ENCODE measurements at places on chromosomes 1 and 21.

DNA sequence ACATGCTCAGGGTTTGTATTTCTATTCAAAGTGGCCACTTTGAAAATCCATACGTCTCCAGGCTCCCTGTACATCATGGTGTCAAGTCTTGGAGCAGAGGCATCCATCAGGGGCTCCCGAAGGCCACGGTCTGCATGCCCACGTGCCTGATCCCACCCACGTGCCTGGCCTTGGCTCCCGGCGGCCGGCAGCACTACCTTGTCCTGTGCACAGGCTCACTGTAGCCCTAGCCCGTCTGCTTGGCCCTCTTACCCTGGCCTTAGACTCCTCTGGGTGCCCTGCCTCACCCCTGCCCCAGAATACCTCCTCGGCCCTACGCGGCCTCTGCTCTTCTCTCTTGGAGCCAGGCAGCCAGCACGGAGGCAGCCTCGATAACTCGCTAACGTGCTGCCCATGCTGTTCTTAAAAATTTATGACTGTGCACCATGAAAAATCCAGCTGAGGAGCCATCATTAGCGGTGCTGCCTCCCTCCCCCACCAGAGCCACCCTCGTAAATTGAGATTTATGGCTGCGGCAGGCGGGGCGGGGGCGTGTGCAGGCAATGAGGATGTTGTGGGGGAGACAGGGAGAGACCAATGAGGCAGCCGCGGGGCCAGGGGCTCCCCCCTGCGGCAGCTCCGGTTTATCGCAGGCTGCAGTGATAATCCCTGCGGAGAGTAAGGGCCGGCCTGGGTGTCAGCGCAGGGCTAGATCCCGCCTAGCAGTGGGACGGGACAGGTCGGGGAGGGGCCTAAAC lies 24.6 kb downstream of the DMAP1 start:
- peak; percentile 66 for DNase-seq

DNA sequence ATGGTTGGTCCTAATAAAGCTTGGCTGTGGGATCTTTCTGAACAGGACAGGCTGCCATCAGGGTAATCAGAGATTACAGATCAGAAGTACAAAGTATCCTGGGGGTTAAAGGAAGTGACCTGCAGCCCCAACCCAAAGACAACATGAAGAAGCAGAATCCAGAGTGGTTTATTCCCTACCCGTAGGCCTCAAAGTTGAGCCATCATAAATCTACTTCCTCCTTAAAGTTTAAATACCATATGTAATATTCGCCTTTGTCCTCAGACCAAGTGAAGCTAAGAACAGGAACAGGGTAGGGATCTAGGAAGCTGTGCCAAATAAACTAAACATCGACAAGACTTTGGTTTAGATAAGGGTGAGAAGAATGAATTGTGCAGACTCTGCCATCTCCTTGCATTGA lies 15.9 kb upstream of the DHX9 start:
- no peak for DNase-seq

DNA sequence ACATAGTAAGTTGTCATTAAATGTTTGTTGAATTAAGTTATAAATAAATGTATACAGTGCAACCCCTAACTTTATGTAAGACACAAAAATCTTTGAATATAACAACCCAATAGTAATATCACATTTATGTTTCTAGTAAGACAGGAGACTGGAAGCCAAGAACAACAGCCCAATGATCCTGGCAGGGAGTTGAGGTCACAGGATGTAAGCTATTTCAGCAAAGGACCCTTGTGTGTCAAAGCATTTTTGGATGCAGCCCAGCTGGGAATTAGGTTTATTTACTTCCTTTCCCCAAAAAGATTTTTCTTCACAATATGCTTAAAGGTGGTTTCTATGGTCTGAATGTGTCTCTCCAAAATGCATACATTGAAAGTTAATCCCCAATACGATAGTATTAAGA lies 34.0 kb upstream of the ABCA4 start:
- DNase-seq: no peak

DNA sequence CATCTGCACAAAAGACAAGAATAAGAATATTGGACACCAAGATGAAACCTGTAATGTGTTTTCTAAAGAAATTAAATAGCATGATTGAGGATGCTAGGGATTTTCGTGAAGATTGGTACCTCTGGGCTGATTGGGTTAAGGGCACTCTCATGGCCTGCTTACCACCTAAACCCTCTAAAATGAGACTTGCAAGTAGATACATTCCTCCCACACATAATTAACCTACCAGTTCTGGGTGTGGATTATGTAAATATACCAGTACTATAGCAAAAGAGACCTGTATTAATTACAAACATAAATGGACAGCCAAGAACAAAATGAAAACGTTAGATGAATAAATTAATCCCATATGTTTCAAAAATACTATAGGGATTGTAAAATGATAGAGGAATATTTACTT lies 1069.6 kb upstream of the B3GALT2 start:
- DNase-seq: no peak

GRCh38 chr1:247332215-247332622 lies 552 bp upstream of the ZNF496 start:
- DNase-seq: peak; percentile 47

DNA sequence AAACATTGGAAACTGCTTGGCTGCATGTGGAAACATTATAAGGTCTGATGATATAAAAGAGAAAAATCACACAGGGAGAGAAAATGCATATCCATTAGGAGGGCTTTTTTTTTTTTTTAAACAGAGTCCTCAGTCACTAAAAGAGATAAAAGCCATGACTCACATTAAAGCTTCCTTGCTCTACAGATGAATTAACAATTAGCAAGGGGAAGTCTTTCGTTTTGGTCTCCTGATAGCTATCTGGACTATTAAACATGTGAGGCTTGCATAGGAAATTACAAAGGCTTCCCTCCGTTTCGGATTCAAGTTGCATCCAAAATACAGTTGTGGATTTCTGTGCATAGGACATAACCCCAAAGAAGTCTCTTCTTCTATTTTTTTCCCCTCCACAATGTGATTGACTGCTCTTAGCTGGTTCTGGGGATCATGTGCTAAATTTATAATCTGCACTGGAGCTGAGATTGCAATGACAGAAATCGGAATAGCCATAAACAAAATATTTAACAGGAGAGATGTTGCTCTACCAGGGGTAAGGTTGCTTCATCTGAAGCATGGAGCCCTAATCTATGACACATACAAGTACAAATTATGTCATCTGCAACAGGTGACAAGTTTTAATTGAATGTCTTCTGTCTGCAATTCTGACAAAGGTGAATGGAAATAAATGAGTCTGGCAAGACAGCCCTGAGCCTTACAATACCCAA lies 146.8 kb downstream of the ESRRG start:
- DNase-seq: no peak
